NCI-H526 (cell line): ENCODE measurements at places on chromosomes 3 and 15.

DNA sequence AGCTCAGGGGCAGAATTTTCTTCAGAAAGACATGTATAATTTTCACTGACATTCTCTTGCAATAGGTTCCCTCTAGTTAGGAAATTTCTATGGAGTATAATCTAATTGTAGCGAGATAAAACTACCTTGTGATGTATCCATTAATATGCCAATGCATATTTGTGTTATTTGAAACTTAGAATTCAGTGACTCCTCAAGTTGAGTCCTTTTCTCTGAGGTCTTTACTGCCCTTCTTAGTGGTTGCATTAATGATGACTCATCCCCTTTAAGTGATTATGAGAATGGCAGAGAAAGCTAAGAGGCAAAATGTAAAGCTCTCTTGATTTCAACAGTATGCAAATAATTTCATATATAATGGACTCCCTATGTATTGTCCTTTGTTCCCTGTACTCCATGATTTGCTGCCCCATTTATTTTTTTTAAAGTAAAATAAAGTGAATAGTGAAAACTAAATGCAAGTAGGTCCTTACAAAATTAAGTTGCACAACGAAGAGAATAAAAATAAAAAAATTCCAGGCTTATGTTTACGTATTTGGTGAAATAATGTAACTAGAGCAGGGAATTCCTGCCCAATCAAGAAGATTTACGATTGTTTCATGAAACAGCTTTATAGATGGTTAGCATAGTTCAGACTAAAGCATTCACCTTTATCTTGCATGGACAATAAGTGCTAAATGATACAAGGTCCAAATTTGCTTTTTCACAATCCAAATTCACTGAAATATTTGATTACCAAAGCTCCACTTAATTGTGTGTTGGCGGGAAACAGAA lies 78.1 kb downstream of the ZPLD1 start:
- peak; percentile 91 for DNase-seq

GRCh38 chr3:172595664-172596393 lies 72.6 kb upstream of the TNFSF10 start:
- DNase-seq = no peak

GRCh38 chr3:155382396-155383042 lies 89.0 kb upstream of the STRIT1 start:
- peak; percentile 90 for DNase-seq

DNA sequence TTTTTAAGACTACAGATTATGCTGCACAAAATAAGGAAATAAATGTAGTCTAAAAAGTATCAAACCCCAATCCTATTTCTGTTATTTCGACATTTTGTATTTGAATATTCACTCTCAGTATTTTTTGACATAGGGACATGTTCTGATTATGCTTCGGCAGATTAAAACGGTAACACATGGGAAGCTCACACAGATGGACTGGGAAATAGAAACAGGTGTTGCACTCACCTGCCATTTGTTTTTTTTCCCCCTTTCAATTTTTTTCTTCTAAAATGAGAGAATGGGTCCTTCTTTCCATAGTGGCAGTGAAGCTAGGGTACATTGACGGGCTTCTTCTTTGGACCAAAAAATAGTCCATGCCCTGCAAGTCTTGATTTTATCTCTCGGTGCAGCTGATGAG lies 163.1 kb downstream of the MYRIP start:
- DNase-seq = no peak

DNA sequence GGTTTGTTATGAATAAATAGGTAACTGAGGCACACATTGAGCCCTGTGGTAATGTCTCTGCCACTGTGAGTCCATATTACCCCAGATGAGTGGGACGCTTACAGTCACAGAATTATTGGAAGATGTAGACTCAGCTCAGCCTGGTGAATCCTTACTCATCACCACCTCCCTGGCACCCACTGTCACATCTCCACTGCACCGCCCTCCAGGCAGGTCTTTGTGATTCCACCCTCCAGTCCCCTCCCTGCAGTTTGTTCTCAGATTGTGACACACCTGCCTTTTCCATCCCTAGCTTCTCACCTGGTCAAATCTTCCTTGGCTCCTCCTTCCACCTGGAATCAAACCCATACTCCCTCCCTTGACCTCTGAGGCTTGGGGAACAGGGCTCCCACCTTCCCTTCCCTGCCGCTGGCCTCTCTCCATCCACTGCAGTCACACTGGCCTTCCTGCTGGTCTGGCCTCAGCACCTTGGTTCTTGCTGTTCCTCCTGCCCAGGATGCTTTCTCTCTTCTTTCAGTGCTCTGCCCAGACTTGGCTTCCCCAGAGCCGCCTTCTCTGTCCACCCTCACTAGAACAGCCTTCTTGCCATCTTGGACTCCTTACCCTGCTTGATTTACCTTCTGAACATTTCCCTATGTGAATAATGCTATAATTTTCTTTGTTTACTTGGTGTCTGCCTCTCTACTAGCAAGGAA lies 9.4 kb downstream of the SLC6A20 start:
- no peak for DNase-seq

DNA sequence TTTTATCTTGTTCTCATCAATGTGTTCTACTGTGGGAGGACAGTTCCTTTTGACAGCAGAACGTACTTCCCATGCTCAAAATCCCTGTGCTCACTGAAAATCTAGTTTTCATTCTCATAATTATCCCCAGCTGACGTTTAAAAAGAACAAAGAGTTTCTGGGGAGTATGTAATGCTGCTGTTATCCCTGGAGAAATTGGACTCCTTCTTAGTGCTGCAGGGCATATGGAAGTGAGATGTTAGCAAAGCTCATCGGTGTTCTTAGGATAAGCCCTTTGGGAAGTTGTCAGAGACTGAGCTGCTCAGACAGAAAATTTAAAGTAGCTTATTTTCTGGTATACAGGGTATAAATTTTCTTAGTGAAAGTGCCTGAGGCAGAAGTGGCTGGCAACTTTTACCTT lies 66.5 kb downstream of the CDAN1 start:
- no peak for DNase-seq

GRCh38 chr3:148226246-148226645 lies 471.5 kb upstream of the AGTR1 start:
- no peak for DNase-seq

DNA sequence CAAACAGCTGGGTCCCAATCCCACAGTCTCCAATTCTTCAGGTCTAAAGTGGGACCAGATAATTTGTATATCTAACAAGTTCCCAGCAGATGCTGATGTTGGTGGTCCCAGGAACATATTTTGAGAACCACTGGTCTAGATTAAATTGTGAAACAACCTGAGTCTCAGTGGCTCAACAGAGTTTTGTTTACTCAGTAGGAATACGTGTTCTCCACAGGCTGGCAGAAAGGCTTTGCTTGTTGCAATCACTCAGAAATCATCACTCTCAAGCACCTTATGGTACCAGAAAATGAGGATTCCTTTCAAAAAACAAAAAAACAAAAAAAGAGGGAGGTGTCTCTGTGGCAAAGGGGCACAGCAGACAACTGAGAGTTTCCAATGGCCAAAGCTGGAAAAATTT lies 118.0 kb downstream of the TNIK start:
- DNase-seq = no peak

GRCh38 chr15:65839354-65839901 lies 29.9 kb upstream of the RAB11A start:
- no peak for DNase-seq

- no peak for DNase-seq
Observed at GRCh38 chr3:5194801-5195509, 7.4 kb downstream of the EDEM1 start.
